CD4-positive, alpha-beta memory T cell (primary cell): ENCODE measurements at places on chromosomes 4 and X. TPM values are rescaled to one million over a fixed set of nuclear protein-coding genes. Genes with fewer than 3 reads are reported as not detected.

The PRR32 gene
- not detected for total RNA-seq

- no peak overlapping the region for H3K4me3 ChIP-seq
- H3K4me1 ChIP-seq, result no peaks in the 10 kb centered on the region
- H3K36me3 ChIP-seq, result no peaks in the 10 kb centered on the region
- no peaks in the 10 kb centered on the region for H3K27me3 ChIP-seq
Measured at GRCh38 chr4:187286525-187286924, 562.9 kb upstream of the FAT1 start.

The MAGEB17 gene
- total RNA-seq, result not detected

The IL15 gene
- 4.7 TPM for total RNA-seq
